ENCODE measurements at places on chromosomes 3 and 15.

DNA sequence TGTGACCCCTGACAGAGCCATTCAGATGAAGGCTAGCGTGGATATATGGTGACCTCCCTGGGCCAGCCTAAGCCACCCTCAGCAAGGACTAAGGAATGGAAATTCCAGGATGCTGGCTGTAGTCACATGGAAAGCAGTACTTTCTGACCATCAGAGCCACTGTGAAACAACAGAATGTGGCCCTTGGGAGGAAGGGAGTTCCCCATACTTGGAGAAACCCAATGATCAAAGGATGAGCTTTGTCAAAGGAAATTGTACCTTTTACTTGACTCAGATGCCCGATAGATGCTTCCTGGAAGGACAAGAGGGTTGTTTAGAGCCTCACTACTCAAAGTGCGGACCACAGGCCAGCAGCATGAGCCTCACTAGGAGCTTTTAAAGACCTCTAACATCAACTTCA, 484.5 kb upstream of the PROK2 start:
- DNase-seq: no peak

DNA sequence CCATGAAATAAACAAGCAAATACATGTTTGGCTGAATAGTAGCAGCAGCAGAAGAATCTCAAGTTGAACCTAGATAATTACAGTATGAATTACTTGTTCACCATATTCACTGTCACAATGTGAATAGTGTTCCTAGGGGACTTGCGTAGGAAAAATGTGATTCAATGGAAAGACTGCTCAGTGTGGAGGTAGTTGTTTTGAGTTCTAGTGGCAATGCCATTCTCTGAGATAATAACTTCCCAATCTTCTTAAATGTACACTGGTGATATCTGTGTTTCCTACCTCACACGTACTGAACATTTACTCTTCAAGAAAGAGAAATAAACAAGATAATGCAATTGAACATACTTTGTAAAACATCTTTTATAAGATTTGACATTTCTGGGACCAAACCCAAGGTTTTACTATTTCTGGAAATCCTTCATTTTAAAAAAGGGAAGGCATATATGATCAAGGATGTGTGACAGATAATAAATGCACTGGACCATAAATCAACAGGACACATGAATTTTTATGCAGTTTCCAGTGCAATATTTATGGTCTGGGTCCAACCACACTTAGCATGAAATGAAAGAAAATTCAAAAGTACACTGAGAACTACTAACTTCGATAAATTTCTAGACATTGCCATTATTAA, 598.3 kb upstream of the ZNF385D start:
- no peak for DNase-seq

- DNase-seq: no peak
These were observed 116.4 kb upstream of the TOPAZ1 start for GRCh38 chr3:44125246-44125645.

DNA sequence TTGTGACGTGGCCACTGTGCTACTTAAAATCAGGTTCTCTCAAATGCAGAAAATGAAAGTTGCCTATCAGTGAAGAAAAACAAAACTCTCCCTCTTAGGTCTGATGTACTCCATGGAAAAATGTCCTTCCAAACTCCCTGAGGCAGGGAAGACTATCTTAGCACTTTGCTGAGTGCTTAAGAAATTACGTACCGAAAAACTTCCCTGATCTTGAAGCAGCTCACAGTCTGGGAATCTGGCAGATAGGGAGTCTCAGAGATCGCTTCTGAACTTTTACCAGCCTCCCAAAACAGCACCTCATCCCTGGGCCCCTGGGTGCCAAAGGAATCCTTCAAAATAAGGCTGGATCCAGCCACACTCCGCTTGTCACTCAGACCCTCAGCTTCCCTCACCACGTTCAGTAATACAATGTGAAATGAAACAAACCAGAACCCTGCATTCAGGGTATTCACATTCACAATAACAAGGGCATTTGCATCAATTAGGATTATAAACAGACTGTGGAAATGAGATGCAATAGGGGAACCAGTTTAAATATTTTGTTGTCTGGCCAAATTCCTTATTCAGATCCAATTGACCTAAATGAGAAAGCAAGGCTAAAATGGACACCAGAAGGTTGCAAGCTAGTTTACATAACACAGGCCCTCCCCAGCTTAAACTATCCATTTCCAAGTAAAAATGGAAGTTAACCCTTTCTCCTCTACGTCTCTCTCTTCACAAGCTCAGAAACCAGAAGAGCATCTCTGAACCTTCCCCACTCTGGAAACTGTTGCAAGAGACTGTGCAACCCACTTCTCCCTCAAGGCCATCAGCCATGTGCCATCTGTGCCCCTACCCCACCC, 20.9 kb downstream of the OSBPL10 start:
- no peak for DNase-seq

DNA sequence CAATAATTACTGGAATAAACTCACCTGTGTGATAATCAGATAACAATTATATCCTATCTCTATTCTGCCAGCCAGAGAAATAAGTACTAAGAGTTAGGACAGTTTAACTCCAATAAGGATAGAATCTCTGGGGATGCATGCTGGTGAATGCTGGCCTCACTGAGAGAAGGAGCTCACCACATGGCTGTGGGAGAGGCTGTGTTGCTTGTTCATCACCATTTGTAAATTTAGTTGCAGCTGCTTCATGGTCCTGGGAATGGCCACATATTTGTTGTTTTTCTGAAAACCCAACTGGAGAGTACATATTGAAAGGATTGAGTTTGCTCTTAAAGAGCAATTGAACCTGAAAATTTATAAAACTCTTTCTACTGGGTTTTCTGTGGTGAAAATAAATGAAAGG, 207.3 kb downstream of the NECTIN3 start:
- no peak for DNase-seq

DNA sequence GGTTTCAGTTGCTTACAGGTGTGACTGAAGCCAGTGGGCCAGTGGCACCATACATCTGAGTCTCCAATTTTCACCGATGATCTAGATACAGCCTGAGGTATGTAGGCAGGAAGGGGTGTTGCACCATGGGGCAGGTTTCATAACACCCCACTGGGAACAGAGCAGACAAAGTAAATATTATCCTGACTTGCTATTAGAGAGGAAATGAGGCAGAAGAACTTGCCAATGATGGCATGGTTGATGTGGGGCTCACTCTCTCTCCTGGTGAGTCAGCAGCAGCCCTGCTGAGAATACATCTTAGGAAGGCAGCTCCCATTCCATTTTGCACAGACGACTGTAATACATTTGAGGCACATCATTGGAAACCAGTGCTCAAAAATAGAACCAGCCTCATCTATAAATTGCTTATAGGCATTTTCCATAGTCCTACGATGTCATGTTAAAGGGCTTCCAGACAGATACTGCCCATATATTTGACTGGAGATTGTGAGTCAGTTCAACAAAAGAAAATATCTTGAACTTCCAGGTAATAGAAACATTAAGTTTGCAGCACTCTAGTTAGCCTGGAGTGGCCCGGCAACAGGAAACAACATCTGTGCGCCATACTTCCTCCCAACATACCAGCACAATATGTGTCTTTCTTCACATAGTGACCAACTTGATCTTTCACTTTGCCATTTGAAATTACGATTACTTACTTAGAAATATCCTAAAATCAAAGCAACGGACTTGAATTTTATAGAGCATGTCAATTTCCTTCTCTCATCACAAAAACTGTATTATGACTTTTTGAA, 175.5 kb downstream of the NECTIN3 start:
- DNase-seq: no peak

Data from NCI-H446 treated with DMSO at 0.1 percent for 48 hours (cell line).